ENCODE measurements at places on chromosomes 1 and 21.

DNA sequence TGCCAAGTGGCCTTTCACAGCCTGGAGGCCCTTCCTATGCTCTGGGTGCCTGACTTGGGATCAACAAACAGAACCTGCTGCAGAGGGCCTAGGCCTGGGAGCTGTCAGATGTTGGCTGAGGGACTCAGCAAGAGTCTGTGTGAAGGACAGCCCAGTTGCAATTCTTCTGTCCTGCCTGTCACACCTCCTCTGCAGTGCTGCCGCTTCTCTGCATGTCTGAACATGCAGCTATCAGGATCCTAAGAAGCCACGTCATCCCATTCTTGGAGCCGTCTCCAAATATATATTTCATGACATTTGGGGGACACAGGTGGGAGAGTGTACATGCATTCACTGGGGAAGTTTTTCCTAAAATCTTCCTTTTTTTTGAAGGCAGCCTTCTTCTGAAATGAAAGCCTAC lies 8.6 kb downstream of the FCAMR start:
- DNase-seq, result no peak

DNA sequence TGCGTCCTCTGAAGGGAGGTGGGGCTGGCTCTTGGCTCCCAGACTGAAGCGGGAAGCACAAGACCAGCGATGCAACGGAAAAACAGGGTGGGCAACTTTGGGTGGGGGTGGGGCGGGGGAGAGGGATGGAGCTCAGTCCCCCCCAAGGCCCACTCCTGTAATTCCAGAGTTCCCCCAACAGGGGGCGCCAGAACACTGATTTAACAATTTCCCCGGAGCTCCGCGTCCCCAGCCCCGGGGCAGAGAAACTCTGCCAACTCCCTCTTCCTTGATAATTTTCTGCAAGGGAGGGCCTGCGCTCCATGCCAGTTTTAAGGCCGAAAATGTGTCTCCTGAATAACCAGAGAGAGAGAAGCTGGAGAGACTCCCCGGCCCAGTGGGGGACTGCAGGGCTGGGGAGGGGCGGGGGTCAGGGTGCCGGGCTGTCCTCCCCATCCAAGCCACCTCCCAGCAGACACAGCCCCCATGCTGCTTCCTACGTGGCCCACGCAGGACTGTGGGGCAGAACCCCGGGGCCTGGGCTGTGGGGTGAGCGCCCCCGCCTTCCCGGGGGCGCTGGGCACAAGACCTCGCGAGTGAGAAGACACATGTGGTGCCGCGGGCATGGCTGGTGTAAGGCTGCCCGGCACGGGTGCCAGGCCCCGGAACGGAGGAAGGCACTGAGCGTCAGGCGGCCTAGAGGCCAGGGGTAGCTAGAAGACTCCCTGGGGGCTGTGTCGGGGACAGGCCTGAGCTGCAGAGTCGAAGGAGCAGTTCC lies 51.4 kb downstream of the KIF21B start:
- peak; percentile 44 for DNase-seq

- DNase-seq, result no peak
Observed at GRCh38 chr1:44801491-44802305, 1.5 kb downstream of the PLK3 start.

GRCh38 chr21:16046656-16047330 lies 317.0 kb downstream of the USP25 start:
- no peak for DNase-seq

DNA sequence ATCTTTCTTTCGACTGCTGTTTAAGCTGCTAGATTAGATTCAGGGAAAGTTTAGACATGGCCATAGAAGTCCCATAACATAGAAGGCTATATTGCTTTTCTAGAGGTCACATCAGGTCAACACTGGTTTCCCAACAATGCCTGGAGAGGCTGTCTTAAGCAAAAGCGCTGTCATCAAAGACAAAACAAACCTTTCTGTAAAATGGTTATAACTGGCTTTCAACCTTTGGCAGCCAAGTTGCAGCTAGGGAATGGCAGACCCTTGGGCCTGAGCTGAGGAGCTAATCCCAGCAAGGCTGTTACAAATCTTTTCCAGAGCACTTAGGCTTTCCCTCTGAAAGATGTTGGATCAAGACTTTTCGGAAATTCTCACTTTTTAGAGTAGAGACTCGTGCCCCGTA lies 11.2 kb upstream of the ABCA4 start:
- no peak for DNase-seq

GRCh38 chr1:248787430-248787829 lies 31.9 kb upstream of the LYPD8 start:
- no peak for DNase-seq

- peak; percentile 89 for DNase-seq
Observed at GRCh38 chr1:223331929-223332328, 32.0 kb downstream of the SUSD4 start.

GRCh38 chr1:5125208-5125607 lies 470.8 kb downstream of the AJAP1 start:
- no peak for DNase-seq

GRCh38 chr1:233375653-233376052 lies 48.1 kb downstream of the MAP3K21 start:
- DNase-seq, result no peak

DNA sequence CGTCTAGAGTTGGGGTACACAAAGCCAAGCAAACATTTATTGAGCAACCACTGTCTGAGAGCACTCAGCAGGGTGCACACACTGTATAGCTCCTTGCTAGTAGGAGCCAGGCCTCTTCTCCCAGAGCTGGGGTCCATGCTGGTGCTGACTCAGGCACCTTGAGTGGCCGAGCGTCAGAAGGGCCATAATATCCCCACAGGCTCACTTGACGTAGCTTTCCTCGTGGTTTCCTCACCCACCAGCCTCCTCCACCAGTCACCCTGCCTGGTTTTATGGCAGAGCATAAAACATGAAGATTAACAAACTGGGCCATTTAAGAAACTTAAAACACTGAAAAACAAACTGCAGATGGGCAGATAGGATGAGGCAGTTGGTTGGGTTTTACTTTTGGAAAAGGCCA lies 361.5 kb downstream of the HHAT start:
- DNase-seq, result no peak

DNA sequence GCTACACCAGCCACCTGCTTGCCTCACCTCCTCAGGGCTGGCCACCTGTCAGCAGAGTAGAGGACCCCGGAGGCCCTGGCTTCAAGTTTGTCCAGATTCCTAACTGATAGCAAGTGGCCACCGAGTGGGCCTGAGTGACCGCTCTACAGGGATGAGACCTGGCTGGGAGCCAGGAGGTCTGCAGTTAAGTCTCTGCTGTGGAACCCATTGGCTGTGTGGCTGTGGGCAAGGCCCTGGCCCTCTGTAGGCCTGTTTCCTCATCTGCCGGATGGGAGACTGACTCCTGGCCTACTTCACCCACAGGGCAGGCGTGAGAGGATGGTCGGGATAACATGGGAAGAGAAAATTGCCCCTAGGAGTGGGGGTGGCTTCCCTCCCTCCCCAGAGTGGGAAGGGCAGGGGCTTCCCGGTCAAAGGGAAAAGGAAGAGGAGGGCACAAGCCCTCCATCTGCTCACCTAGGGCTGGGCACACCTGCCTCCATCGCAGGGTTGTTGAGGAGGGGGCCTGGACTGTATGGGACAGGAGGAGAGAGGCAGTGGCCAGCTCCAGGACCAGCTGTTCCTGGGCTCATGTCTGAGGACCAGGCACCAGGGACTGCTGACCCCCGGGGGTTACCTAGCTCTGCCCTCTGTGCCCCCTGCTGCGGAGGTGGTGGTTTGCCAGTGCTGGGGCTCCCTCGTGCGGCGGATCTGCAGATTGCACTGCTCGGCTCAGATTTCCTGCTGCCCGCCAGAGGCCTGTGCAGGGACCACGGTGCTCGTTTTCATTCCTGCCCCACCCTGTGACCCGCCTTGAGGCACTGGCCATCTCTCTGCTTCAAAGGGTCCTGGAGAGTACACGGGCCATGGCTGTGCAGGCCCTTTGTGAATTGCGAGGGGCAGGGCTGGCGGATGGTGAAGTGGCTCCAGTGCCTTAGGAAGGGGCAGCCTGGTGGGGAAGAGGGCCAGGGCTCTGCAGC lies 9.1 kb upstream of the MTFR1L start:
- peak; percentile 67 for DNase-seq

GRCh38 chr1:225451340-225451739 lies 23.5 kb upstream of the LBR start:
- no peak for DNase-seq

DNA sequence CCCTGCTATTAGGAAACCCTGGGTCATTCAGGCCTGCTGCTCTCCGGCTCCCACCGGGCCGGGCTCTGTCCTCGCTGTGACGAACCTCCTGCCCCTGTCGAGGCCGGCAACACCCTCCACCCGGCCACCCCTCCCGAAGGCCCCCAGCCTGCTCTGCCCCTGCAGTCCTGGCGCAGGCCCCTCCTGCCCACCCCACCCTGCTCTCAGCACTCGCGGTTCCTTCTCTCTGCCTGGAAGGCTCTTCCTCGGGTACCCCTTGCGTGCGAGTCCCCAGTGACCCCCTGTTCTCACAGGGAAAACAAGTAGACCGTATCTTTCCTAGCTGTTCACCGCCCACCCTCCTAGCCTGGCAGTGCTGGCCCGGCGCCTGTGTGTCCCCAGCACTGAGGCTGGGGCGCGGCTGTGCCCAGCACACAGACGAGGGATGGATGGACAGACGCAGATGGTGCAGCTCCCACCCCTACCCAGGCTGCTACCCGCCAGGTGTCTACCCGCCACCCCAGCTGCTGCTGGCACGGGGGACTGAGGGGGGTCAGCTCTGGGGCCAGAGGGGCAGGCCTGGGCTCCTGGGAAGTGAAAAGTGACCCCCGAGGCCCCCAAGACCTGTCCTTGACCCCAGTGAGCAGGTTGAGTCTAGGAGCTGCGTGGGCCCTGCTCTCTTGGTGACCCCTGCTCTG lies 3.1 kb upstream of the VWA1 start:
- DNase-seq, result no peak

- no peak for DNase-seq
Observed at GRCh38 chr1:104467590-104467989, 717.9 kb downstream of the AMY1C start.

GRCh38 chr1:17610713-17611112 lies 71.2 kb downstream of the ARHGEF10L start:
- no peak for DNase-seq

DNA sequence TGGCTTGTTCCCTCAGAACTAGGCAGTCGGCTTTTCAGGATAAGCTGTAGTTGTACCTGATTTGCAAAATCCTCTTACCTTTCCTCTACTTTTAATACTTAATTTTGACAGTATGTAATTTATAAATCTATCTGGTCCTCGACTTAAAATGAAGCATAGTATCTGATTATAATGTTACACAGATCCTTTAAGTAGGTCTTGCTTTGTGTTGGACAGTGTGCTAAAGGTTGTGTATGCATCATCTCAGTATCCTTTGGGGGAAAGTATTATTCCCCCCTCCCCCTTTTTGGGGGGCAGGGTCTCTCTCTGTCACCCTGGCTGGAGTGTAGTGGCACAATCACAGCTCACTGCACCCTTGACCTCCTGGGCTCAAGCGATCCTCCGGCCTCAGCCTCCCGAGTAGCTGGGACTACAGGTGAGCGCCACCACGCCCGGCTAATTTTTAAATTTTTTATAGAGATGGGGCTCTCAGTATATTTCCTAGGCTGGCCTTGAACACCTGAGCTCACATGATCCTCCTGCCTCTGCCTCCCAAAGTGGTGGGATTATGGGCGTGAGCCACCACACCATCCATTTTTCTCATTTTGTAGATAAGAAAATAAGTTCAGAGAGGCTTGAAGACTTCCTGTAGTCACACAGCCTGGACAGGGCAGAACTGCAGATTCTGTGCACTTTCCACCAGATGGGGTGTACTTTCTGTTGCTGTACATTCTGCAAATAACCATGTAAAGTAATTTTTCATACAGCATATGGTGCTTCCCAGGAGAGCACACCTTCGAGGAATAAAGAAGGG lies 791 bp upstream of the STX6 start:
- no peak for DNase-seq

GRCh38 chr1:106268070-106268469 lies 788.4 kb upstream of the PRMT6 start:
- no peak for DNase-seq

DNA sequence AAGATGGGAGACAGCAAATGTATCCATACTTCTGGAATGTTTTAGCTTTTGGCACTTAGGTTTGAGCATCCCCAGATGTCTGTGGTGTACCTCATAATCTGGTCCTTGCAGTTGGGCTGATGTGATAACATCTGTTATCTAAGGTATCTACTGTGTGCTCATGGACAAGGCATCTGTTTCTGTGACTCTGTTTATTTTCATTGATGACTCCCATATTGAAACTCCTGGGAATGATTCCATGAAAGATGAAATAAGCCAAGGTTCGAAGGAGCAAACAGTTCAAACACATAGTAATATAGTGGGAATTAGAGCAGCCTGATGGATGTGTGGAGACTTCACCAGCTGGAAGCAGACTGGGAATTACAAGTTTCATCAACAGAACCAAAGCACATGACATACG lies 20.7 kb upstream of the TRIM45 start:
- DNase-seq, result no peak

GRCh38 chr21:40115775-40116174 lies 248.5 kb downstream of the PCP4 start:
- DNase-seq, result no peak

- DNase-seq, result no peak
Observed at GRCh38 chr1:201116091-201116490, 3.9 kb upstream of the CACNA1S start.

GRCh38 chr1:30477588-30477987 lies 245.8 kb downstream of the MATN1 start:
- DNase-seq, result no peak

Measured in DMS79 treated with DMSO at 0.1 percent for 48 hours (cell line).